Fibroblast of upper back skin (primary cell): ENCODE measurements at places on chromosomes 1 and 21.

DNA sequence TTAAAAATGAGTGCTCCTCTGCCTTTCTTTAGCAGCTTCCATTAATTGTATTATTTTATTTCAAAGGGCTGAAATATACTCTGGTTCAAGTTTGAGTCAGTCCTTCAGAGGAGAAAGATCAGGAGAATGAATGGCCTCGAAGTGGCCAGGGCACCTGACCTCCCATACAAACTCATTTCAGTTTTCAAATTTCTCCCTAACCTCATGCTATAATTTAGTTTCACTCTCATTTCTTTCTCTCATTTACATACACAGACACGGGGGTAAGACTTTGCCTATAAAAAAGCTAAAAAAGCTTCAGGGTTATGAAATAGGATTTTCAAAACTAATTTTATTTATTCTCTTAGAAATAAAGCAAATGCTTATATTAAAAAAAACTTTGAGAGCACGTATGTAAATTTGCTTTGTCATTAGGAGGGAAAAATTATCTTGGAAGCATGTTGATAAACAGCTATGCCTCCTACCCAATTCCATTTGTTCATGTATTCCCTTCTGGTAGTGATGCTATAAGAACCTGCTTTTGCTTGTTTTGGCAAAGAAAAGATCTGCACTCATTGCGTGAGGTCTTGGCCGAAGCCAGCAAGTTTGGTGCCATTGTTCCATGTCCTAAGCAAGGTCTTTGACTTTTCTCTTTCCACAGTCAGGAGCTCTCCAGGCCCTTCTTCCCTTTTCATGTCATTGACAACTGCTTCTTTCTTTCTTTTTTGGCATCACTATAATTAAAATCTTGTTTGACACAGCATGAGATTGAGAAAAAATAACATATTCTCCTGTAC is 80.4 kb upstream of the LRRC53 start:
- no peak for DNase-seq

DNA sequence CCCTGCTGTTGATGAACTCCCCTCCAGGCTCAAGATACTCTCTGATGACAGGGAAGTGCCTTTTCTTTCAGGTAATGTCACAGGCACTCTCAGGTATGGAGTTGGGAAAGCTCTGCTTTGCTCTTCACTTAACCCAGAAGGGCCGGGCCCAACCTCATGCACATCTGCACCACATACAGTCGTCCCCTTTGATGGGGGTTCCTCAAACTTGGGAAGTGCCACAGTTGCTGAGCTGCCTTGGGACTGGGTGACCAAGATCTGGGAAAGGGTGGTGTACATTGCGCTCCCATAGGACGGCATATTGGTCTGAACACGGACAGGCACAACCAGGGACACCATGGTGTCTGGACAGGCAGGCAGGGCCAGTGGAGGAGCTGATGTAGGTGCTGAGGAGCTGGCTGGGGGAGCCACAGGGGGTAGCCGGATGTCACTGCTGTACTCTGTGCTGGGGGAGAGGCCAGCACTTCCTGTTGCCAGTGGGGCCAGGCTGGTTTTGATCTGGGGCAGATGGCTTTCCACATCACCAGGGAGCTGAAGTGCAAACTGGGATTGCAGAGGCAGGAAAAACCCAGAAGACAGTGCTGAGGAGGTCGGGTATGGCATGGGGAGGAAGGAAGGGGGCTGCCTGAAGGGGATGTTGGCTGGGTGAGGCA is 96.2 kb upstream of the EDN2 start:
- no peak for DNase-seq

- DNase-seq: no peak
Measured at GRCh38 chr1:226440512-226440911, 32.6 kb upstream of the PARP1 start.

DNA sequence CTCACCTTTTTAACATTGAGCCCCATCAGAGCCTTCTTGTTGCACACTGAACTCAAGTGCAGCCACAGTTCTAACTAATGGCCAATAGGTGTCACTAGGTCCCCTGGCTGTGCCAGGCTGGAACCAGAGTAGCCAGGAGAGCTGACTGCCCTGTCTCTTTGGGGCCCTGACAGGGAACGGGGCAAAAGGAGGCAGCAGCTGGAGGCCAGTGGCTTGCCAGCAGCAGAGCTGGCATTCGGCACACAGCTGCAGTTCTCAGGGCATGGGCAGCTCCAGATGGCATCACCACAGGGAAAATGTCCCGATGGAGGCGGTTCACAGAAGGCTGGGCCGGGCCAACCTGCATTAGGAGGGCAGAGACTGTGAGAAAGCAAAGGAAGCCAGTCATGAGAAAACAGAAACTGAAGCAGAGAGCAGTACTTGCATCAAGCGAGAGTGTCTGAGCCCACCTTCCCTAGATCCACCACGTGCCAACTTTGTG is 188.6 kb downstream of the FCRL5 start:
- DNase-seq: peak; percentile 50

GRCh38 chr1:22641906-22642636 is 1.4 kb upstream of the C1QC start:
- peak; percentile 35 for DNase-seq

GRCh38 chr1:183807549-183808168 is 2.7 kb downstream of the RGL1 start:
- DNase-seq: peak; percentile 83

DNA sequence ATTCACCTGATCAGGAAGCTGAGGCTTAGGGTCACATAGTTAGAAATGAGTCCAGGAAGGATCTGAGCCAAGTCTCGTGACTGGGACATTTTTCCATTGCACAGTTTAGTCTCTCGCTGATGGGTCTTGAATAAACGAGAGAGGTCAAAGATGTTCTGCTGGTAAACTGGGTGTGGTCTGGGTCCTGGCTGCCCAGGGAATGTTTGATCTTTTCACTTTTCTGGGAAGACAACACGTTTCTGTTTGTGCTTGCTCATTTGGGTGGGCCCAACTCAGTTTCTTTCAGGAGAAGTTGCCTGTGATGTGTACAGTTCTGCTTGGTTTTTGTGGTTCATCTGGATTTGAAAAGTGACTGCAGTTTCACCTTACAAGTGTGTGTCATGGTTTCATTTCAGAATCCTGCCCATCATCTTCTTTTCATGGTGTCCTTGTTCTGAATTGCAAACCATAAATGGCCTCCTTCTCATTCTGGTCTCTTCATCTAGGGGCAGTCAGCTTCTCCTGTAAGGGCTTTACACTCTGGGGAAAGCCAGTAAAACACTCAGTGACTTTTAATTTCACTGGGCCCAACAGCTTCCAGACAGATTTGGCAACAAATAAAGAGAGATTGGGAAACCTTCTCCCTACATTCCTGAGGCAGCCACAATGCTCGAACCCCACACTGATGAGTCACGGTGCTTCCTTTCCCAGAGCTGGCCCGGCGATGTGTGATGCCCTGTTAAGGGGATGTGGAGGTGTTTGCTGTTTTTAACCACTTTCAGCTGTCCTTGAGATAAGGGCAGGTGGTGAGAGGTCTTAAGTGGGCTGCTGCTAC is 7.2 kb upstream of the TACSTD2 start:
- DNase-seq: peak; percentile 98

DNA sequence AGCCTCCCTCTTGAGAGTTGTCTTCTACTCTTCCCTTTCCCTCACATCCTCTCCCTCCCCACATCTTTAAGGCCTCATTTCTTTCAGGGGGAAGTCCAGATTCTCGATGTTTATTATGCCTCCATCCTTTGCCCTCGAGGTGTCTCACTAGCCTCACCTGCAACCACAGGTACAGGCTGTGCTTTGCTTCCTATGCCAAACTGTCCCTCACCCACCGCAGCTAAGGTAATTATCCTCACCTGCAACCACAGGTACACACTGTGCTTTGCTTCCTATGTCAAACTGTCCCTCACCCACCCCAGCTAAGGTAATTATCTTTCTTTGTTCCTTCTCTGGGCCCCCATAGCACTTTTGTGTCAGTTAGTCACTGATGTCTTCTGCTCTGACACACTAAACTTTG is 328.1 kb upstream of the SNX7 start:
- no peak for DNase-seq
